ENCODE measurements at places on chromosomes 2 and 18. TPM values are rescaled to one million over a fixed set of nuclear protein-coding genes. Genes with fewer than 3 reads are reported as not detected.
A peak's percentile ranks its signal among the peaks of the same experiment; 100 is the strongest.

GRCh38 chr2:43047187-43047780 lies 179.1 kb downstream of the ZFP36L2 start:
- H3K36me3 ChIP-seq, result no peaks in the 10 kb centered on the region
- DNase-seq, result no peak
- H3K27ac ChIP-seq, result no peak overlapping the region
- no peak overlapping the region for H3K4me3 ChIP-seq
- no peaks in the 10 kb centered on the region for H3K27me3 ChIP-seq

DNA sequence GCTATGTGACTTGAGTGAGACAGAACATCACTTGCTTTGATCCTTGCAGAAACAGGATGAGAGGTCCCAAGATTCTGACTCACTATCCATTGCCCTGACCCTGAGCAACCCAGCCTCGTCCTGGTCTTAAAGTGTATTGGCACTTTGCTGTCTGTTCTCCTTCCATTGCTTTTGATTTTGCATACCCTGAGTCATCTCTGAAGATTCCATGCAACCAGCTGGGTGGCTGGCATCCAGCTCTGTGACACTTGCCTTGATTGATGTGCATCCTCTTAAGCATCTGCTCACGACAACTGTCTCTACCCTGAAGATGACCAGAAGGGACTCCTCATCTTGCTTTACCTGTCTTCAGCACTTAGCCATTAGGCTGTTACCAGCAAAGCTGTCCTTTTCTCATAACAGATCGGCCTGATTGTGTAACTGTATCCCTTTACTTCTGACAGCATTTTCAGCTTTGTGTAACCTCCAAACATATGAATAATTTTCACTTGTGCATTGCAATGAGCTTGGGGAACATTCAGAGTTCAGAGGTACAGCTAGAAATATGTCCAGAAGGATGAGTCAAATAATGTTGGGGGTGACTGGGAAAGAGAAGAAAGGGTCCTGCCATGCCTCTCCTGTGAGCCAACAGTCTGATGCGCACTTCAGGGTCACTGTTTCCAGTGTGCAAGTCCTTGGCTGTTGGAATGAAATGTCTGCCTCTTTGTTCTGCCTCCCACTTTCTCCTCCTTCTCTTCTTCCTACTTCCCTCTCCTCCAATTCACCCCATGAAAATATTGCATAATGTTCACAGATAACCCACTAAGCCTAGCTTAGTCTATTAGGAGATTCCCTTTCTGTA lies 249.7 kb upstream of the OSR1 start:
- no peaks in the 10 kb centered on the region for H3K4me1 ChIP-seq
- no peak overlapping the region for H3K27ac ChIP-seq
- no peaks in the 10 kb centered on the region for H3K36me3 ChIP-seq
- no peaks in the 10 kb centered on the region for H3K27me3 ChIP-seq
- H3K4me3 ChIP-seq, result no peak overlapping the region
- DNase-seq, result no peak

DNA sequence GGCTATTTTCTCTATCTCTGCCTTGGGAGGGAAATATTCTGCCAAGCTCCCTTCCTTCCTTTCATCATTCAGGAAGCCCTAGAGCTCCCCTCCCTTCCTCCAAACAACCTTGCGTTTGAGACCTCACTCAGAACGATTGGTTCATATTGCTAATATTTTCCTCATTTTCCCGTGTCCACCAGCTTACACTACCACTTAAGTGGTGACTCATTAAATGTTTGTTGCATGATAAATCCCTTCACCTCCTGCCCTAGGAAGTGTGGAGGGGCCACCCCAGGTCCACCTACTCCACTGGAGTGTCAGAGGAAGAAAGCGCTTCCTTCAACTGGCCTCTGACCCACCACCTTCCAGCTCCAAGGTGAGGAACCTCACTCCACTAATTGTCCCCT lies 2.3 kb upstream of the LPIN2 start:
- H3K4me1 ChIP-seq, result peaks cover 47% of the 10 kb centered on the region
- H3K4me3 ChIP-seq, result no peak overlapping the region
- no peaks in the 10 kb centered on the region for H3K27me3 ChIP-seq
- DNase-seq, result no peak
- H3K36me3 ChIP-seq, result no peaks in the 10 kb centered on the region
- H3K27ac ChIP-seq, result no peak overlapping the region

GRCh38 chr18:58758606-58759005 lies 87.3 kb downstream of the MALT1 start:
- H3K4me1 ChIP-seq, result peaks cover 13% of the 10 kb centered on the region
- H3K27me3 ChIP-seq, result no peaks in the 10 kb centered on the region
- no peak overlapping the region for H3K4me3 ChIP-seq

DNA sequence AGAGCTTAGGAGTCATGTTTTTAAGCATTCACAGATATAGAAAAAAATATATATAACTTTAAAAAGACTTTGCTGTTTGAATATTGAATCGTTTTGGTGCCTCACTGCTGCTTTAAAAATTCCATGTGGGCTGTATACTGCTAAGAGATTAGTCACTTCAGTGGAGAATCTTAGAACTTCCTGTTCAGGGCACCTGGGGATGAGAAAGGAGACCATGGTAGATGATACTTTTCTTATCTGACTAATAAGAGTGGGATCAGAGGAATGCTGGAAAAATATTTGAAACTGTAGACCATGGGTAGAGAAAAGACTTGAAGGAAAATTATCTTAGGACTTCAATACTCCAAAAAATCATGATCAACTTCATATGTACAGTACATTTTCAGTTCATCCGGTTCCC lies 442.2 kb upstream of the SETBP1 start:
- H3K36me3 ChIP-seq, result no peaks in the 10 kb centered on the region
- no peaks in the 10 kb centered on the region for H3K27me3 ChIP-seq
- H3K4me1 ChIP-seq, result no peaks in the 10 kb centered on the region
- H3K4me3 ChIP-seq, result no peak overlapping the region

DNA sequence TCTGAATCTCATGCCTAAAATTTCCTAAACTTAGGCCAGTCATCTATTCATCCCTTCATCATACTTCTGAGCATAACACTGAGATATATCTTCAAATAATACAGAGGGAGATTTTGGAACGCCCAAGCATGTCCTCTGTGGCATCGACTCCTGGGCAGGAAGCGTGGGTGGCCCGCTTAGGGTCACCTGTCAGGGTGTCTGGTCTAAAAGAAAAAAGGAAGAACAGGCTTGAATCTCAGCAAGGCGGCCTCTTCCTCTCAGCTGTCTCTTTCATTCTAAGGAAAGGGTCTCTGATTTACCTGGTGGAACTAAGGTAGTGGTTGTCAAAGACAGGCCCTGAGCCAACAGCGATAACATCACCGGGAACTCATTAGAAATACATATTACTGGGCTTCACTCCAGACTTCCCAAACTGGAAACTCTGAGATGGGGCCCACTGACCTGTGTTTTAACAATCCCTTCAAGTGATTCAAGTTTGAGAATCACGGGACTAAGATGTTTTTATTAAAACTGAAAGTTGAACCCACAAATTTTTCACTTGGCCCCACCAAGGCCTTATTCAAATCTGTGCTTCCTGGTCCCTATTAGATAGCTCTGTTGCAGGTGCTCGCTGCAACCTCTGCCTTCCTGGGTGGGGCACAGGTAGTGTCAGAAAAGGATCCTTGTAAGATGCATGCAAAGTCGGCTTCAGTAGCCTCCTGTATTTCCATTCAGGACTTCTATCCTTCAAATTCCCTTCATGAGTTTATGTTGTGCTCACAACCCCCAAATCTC lies 162.3 kb upstream of the CCDC68 start:
- no peak overlapping the region for H3K4me3 ChIP-seq
- H3K36me3 ChIP-seq, result no peaks in the 10 kb centered on the region
- no peaks in the 10 kb centered on the region for H3K4me1 ChIP-seq
- no peak for DNase-seq
- no peak overlapping the region for H3K27ac ChIP-seq

- no peaks in the 10 kb centered on the region for H3K36me3 ChIP-seq
- peak overlapping the region; percentile 49 for H3K27ac ChIP-seq
Observed at GRCh38 chr2:33215299-33215698, 261.1 kb upstream of the RASGRP3 start.

GRCh38 chr2:62406573-62407043 lies 99.4 kb downstream of the TMEM17 start:
- no peak for DNase-seq
- H3K4me1 ChIP-seq, result peaks cover 11% of the 10 kb centered on the region
- H3K27me3 ChIP-seq, result no peaks in the 10 kb centered on the region

COBLL1 gene
- 16.2 TPM for total RNA-seq

TMEM178A gene
- 1.9 TPM for total RNA-seq

All from heart left ventricle (tissue), 16 donors.